ENCODE measurements at places on chromosomes 3 and 15.

GRCh38 chr3:24365168-24365567, 129.5 kb downstream of the THRB start:
- no peak for DNase-seq

- DNase-seq = no peak
Measured at GRCh38 chr3:186901135-186901734, 29.1 kb upstream of the ST6GAL1 start.

GRCh38 chr3:16132928-16133327, 41.6 kb upstream of the GALNT15 start:
- no peak for DNase-seq

DNA sequence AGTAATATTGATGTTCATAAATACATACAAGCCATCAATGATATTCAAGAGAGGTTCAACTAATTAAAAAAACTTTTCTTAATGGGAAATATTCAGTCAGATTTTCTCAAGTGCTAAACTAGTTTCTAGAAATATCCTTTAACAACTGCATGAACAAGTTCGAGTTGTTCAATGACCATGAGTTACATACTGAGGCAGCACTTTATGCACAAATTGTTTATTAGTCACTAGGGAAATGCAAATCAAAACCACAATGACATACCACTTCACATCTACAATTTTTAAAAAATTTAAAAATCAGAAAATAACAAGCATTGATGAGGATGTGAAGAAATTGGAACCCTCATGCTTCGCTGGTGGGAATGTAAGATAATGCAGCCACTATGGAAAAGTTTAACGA, 62.4 kb downstream of the RAD18 start:
- no peak for DNase-seq

Measured in progenitor cell of endocrine pancreas (in vitro differentiated cells).